ENCODE measurements at places on chromosomes 11 and 22. TPM values are rescaled to one million over a fixed set of nuclear protein-coding genes. Genes with fewer than 3 reads are reported as not detected.

DNA sequence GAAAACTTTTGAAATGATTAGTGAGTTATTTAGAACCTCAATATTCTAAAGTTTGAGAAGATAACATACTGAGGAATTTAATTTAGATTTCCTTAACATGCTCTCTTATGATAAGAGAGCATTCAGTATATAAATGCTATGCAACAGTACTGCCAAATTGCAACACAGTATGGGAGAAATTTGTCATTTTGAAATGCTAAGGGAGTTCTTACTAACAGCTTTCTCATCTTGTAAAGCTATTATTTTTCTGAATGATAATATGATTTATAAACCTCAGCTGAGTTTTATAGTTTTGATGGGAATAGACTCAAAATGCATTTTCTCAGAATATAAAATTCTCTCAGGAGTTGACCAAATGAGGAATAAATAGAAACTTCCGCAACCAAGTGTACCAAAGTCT, 108.4 kb downstream of the SPON1 start:
- no peak for DNase-seq

VSTM5 gene
- 0.97 TPM for total RNA-seq

OR2D2 gene
- total RNA-seq = 0.86 TPM

GRCh38 chr11:7591107-7591894, 77.5 kb downstream of the PPFIBP2 start:
- no peak for DNase-seq
